Right lung (tissue), 10 donors: ENCODE measurements at places on chromosomes 5 and 9. TPM values are rescaled to one million over a fixed set of nuclear protein-coding genes. Genes with fewer than 3 reads are reported as not detected.

The AGXT2 gene
- polyA plus RNA-seq, result not detected

DNA sequence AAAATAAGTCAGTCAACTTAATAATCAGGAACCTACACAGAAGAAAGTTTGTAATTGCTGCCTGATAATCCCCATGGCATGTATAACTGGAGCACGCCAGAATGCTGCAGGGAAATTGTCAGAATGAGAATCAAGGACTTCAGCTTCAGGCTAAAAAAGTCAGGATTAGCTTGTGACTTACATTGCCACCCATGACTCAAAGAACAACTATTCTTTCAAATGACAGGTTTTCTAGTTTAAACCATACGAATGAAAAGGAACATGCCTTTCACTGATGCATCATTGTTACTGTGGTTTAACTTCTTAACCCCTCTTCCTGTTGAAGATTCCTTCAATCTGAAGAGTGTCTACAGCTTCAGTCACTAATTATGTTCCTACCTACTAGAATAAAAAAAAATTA, 112.4 kb downstream of the ISL1 start:
- no peak for DNase-seq

DNA sequence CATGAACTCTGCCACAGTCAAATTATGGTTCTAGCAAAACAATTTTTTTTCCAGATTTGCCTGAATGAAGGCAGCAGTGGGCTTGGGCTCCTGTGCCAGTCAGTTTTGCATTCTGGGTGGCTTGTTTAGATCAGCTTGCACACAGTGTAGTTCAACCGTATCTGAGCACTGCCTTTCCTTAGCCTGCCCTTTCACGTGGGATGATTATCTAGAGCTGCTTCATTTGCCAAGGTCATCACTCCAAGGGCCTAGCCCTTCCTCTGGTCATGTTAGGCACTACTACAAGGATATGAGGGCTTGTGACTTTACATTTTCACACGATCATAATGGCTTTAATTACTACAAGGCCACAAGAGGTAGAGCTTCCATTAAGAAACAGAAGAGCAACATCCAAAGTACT, 150.6 kb upstream of the EFNA5 start:
- no peak for DNase-seq

DNA sequence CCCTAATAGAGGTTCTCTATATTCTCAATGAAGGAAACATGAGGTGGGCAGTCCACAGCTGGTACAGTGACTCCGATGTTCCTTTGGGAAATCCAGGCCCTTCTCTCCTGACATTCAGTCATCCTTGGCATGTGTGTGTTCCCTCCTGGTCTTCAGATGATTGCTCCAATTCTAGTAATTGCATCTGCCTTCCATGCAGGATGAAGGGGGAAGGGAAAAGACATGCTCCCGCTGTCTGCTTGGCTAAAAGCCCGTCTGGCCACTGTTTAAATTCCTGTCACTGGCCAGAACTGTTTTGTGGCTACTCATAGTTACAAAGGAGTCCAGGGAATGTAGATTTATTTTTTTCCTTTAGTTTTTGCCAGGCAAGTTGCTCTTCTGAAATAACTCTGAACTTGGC, 65.0 kb downstream of the MAST4 start:
- no peak for DNase-seq

The KCNV2 gene
- 0.19 TPM for polyA plus RNA-seq

DNA sequence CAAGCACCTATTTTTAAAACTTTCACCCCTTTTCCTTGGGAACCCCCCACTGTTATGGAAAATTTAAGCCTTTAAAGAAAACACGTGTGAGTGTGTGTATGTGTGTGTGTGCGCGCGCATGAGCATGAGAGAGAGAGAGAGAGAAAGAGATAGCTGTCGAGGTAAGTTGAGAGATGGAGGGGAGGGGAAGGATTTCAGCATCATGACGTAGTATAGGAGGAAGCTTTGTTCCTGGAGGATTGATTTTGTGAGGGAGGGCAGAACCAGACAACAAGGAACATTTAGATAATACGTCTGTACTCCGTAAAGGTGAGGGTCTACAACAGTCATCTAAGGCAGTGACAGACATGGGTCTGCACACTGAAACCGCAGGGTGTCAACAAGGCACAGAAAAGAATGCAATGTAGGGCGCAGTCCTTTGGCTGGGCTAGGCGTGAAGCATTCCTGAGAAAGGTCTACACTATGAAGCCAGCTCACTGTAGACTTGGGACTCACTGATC, 227.7 kb downstream of the SMARCA2 start:
- DNase-seq, result no peak

The PRDM9 gene
- not detected for polyA plus RNA-seq

GRCh38 chr9:124776954-124777648, at the start of gene OLFML2A:
TSS of gene OLFML2A (plus strand) at chr9:124777133. CDS start at chr9:124777271, 138 bp downstream.
- no peak for DNase-seq

DNA sequence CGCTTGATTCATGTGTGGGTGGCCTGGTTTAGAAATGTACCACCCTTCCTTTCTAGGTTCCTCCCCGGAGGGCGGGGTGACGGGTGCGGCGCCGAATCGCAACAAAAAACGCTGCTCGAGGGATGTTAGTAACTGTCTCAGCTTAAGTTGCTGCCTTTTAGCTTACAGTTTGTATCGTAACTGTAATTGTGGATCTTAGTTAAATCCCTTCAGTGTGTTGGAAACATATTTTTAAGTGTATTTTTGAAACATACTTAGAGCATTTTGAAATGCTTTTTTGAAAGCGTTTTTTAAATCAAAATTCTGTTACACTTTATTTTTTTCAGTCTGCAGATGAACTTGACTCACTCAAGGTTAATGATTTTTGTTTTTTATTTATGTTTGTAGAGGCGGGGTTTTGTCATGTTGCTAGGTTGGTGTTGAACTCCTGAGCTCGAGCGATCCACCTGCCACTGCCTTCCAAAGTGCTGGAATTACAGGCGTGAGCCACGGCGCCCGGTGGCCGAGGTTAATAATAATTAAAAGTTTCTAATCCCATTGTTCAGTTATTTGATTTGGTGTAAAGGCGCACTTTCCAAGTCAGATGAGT, 997 bp upstream of the CHD1 start:
- no peak for DNase-seq

DNA sequence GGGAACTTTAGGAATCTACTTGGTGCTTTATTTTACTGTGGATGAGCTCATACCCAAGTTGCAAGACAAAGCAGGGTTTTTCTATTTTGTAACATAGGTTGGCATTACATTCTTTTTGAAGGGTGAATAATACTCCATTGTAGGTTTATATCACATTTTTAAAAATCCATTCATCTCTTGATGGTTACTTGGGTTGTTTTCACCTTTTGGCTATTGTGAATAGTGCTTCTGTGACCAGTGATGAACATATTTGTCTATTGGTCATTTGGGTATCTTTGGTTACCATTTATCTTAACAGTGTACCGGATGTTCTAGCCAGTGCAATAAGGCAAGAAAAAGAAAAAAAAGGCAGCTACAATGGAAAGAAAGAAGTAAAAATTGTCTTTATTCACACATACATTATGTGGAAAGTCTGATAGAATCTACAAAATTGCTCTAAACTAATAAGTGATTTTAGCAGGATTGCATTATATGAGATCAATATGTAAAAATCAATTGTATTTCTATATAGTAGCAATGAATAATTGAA, 40.0 kb downstream of the DENND4C start:
- no peak for DNase-seq

DNA sequence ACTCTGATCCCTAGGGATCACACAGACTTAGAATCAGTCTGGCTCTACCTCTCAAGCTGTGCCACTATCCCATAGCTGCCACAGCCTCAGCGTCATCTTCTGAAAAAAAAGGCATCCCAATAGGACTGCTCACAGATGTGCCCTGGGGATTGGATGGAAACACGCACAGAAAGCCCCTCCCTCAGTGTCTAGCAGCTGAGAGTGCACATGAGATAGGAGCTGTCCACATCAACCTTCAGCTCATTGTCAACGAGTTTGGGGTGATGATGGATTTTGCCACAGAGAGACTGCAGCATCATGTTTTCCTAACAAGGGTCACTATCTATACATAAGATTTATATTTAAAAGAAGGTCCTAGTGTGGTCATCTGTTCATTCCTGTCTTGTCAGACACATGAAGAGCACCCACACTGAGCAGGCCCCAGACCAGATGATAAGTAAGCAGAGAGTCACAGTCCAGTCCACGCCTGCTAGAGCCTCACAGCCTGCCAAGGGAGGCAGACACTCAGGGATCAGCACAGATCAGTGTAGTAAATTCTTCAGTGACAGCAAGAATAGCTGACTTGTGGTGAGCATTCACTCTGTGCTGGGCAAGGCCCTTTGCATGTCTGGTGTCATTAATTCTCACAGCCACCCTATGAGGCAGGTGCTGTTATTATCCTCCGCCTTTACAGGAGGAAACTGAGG, 25.8 kb downstream of the AFAP1L1 start:
- DNase-seq, result no peak

GRCh38 chr9:5949103-5949699, 58.5 kb downstream of the MLANA start:
- DNase-seq, result no peak

GRCh38 chr5:52668544-52669185, 119.1 kb upstream of the ITGA1 start:
- DNase-seq, result no peak

DNA sequence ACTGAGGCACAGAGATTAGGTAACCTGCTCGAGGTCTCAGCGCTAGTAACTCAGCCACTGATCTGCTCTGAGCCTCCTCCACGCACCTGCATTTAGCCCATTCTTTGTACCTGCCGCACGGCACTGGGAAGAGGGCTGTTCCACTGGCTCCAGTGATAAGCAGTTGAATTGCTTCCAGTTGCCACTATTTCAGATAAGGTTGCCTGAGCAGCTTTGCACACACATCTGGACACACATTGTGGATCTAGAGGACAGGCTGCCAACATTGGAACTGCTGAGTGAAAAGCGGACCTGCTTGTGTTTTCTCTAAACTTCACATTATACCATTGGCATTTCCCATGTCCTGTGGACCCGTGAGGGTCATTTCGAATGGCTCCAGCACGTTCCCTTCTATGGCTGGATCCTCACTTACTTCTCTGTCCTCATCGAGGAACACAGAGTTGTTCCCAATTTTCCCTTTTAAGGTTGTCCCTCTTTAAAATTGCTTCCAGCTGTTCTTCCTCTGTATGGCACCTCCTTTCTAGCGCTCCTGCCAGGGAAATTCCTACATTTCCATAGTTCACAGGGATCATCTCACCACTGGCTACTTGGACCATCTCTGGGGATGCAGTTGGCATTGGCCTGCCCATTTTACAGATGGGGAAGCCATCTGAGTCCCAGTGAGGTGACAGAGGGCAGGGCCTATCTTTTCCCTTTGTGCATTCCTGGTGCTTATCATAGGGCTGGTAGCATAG, 45.9 kb upstream of the RPL26L1 start:
- no peak for DNase-seq

GRCh38 chr5:74966141-74967026, 86.0 kb downstream of the GCNT4 start:
- no peak for DNase-seq

DNA sequence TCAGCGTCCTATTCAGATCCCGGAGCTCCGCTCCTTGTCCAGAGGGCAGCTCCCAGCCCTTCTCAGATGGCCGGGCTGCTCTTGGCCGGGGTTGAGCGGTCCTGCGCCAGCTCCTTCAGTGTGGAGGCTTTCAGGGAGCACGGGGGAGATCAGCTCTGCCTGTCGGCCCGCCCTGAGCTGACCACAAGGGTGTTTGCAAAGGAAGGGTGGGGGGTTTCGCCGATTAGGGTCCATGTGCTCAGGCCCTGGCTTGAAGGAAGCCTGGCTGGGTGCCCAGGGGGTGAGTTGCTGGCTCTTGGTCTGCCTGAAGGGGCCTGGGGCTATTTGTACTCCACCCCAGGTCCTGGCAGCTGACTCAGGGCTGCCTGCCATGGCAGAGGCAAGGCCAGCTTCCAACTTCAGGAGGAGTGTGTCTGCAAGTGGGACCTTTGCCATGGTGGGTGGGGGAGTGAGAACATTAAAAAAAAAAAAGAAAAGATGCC, 250.1 kb upstream of the KLF4 start:
- DNase-seq, result peak; percentile 55

The MARCOL gene
- polyA plus RNA-seq, result 0.13 TPM

The PKN3 gene
- polyA plus RNA-seq, result 13.8 TPM

- no peak for DNase-seq
These were observed 7.0 kb downstream of the GFI1B start for GRCh38 chr9:132985489-132985888.

- no peak for DNase-seq
These were observed 7.3 kb downstream of the CRHBP start for GRCh38 chr5:76960004-76960625.

- no peak for DNase-seq
These were observed 8.9 kb downstream of the RAB24 start for GRCh38 chr5:177294632-177295031.

DNA sequence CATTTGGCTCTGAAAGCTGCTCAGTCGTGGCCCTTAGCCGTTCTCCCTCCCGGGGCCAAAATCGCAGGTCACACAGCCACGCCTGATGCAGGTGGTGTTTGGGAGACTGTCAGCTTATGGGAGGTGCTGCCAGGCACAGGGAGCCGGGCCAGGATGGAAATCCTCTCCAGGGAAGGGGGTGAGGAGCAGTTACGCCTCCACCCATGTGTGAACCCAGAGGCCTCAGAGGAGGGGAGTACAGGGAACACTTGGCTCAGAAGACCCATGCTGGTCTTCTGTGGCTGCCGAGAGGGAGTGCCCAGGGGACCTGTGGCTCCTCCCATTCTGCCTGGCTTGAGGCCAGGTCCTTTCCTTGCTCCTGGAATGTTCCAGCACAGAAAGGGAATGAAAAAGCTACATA, 3.6 kb upstream of the OLFM1 start:
- DNase-seq, result no peak

- no peak for DNase-seq
These were observed 251.1 kb downstream of the EBF1 start for GRCh38 chr5:158848634-158849033.

GRCh38 chr9:113155911-113156588, 5.2 kb downstream of the SLC31A2 start:
- no peak for DNase-seq

GRCh38 chr9:84557751-84558150, 111.8 kb upstream of the NTRK2 start:
- DNase-seq, result no peak

DNA sequence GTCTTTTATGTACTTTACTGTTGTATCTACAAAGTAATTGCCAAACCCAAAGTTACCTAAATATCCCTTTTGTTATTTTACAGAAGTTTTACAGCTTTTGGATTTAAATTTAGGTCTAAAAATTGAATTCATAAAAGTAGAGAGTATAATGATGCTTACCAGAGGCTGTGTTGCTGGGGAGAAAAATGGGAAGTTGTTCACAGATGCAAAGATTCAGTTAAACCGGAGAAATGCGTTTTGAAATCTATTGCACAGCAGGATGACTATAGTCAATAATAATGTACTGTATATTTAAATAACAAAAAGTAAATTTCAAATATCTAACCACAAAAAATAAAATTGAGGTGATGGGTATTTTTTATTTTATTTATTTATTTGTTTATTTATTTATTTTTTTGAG, 2.6 kb upstream of the ANKRD18A start:
- no peak for DNase-seq

The LCN12 gene
- polyA plus RNA-seq, result 9.1 TPM

- DNase-seq, result peak; percentile 20
These were observed 18.7 kb downstream of the HSD17B4 start for GRCh38 chr5:119470851-119471451.

The PHF24 gene
- polyA plus RNA-seq, result 0.27 TPM
